T-helper 2 cell treated with Interferon-gamma antibody and Interleukin-4, amounts not matched to agents 5 μg/mL and 100 μg/mL, for 36 hours (primary cell): ENCODE measurements at places on chromosomes 1 and 21.

DNA sequence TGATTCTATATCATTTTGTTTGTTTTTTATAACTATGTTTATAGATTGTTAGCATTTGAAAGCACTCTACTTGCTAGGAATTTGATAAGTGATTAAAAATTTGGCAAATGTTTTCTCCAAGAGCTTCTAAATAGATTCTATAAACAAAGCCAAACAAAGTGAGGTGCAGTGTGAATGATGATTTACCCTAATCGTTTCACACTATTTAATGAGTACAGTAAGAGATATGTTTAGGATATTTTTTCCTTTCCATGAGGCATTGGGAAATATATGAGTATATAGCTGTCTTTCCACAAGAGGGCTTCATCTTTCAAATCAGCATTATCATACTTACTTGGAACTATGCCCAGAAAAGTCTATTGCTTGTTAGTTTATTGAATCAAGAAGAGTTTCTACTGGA, 277.0 kb upstream of the BRINP3 start:
- no peaks in the 10 kb centered on the region for H3K36me3 ChIP-seq
- no peaks in the 10 kb centered on the region for H3K4me1 ChIP-seq
- no peaks in the 10 kb centered on the region for H3K27me3 ChIP-seq
- H3K27ac ChIP-seq, result no peak overlapping the region
- H3K4me3 ChIP-seq, result no peak overlapping the region

GRCh38 chr1:46687093-46687659, 15.5 kb downstream of the TEX38 start:
- peaks cover 64% of the 10 kb centered on the region for H3K36me3 ChIP-seq
- no peak overlapping the region for H3K4me3 ChIP-seq
- no peak for DNase-seq
- H3K27me3 ChIP-seq, result no peaks in the 10 kb centered on the region

DNA sequence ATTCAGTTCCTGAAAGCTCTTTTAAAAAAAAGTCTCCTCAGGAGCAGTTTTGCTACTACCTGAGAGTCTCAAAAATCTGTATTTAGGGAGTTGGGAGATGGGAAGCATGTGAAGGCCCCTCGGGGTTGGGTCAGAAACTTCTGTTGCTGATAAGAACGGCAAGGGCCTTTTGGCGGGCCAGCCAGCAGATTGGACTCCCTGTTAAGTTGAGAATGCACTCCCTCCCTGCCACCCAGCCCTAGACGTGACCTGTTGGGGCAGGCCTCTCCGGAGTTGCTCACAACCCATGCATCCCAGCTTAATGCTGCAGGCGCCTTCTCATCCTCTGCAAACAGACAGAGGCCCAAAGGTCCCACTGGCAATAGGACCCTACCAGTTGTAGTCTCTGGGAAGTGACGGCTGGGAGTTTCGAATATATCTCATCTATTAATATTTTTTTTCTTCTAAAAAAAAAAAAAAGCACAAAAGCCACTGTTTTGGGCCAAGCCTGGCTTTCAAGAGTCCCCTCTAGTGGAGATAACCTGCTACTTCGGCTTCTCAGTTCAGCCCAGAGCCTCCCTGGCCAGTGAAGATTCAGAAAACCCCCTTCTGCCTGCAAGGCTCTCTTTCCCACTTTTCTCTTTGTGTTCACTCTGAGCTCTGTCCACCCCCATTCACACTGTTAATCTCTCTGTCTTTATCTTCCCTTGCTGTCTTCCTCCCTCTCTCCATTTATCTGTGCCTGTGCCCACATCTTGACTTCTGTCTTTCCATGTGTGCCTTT, 5.3 kb downstream of the PLXNA2 start:
- H3K4me1 ChIP-seq, result peaks cover 14% of the 10 kb centered on the region
- H3K27me3 ChIP-seq, result peaks cover 71% of the 10 kb centered on the region
- no peak overlapping the region for H3K27ac ChIP-seq
- DNase-seq, result no peak
- no peak overlapping the region for H3K4me3 ChIP-seq

GRCh38 chr1:11500881-11501280, 21.9 kb downstream of the DISP3 start:
- no peaks in the 10 kb centered on the region for H3K4me1 ChIP-seq
- no peak overlapping the region for H3K4me3 ChIP-seq
- no peaks in the 10 kb centered on the region for H3K36me3 ChIP-seq
- DNase-seq, result no peak
- no peaks in the 10 kb centered on the region for H3K27me3 ChIP-seq

- peak overlapping the region; percentile 53 for H3K4me3 ChIP-seq
- no peaks in the 10 kb centered on the region for H3K27me3 ChIP-seq
- H3K36me3 ChIP-seq, result no peaks in the 10 kb centered on the region
- DNase-seq, result peak; percentile 86
- peaks cover 70% of the 10 kb centered on the region for H3K4me1 ChIP-seq
Observed at GRCh38 chr1:31957701-31958674, 19.8 kb upstream of the PTP4A2 start.

DNA sequence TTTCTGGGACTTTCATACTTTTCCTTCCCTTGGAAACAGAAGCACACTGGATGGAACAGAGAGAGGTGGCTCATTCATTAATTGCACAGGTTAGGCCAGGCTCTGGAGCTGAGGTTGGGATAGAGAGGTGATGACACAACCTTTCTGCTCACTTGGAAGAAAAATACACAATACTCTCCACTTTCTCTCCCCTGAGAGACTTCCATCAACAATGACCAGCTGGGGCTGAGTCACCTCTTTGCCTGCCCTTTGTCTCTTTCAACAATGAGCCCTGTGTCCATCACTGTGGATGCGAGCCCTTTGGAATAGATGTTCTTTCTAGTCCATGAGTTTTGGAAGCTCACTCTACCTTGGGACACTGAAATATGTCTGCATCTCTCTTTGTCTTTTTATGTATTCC, 43.1 kb downstream of the ATP2B4 start:
- no peak overlapping the region for H3K27ac ChIP-seq
- H3K4me1 ChIP-seq, result peaks cover 55% of the 10 kb centered on the region
- H3K27me3 ChIP-seq, result no peaks in the 10 kb centered on the region
- H3K36me3 ChIP-seq, result peaks cover 43% of the 10 kb centered on the region
- H3K4me3 ChIP-seq, result no peak overlapping the region

GRCh38 chr1:154765970-154766369, 104.1 kb downstream of the KCNN3 start:
- no peak for DNase-seq
- peaks cover 25% of the 10 kb centered on the region for H3K27me3 ChIP-seq
- H3K36me3 ChIP-seq, result no peaks in the 10 kb centered on the region
- no peak overlapping the region for H3K27ac ChIP-seq

GRCh38 chr1:175563236-175563895, 180.0 kb downstream of the TNR start:
- H3K27ac ChIP-seq, result no peak overlapping the region
- no peak overlapping the region for H3K4me3 ChIP-seq
- DNase-seq, result no peak
- no peaks in the 10 kb centered on the region for H3K4me1 ChIP-seq

DNA sequence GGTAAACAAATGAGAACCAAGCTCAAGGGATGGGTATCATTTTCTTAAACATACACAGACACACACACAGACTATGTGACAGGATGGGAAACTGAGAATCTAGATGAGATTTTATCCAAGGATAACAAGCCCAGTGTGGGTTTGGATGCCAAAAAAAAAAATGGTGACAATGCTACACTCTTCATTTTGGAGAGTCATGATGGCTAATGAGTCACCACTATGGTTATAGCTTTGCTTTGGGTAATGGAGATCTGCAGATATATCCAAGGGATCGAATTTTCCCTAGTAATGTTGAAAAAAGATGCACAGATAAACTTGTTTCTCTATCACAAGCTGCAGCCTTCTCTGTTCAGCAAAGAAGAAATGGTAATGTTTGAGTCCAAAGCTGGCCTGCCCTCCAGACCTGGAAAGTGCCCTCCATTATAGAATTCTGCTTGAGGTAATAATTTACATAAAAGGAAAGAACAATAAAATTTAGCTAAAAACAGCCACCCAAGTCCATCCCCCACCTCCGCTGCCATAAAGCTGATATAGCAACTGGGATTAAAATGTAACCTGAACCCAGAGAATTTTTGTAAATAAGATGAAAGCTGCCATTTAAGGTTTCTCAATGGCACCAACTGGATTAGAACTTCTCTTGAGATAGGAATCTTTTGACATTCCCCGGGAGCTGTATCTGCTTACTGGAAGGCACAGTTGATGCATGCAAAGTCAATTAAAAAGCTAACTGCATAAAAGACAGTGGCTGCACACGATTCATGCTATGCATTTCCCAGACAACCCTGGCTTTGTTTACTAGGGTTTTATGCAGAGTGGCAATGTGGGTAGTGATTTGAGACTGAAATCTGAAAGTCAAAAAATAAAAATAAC, 395.2 kb upstream of the LYPLAL1 start:
- no peak for DNase-seq
- no peaks in the 10 kb centered on the region for H3K36me3 ChIP-seq
- H3K27ac ChIP-seq, result no peak overlapping the region
- no peaks in the 10 kb centered on the region for H3K27me3 ChIP-seq
- no peak overlapping the region for H3K4me3 ChIP-seq
- H3K4me1 ChIP-seq, result no peaks in the 10 kb centered on the region

- no peak overlapping the region for H3K27ac ChIP-seq
- no peak for DNase-seq
- peaks cover 18% of the 10 kb centered on the region for H3K4me1 ChIP-seq
- peaks cover 5% of the 10 kb centered on the region for H3K36me3 ChIP-seq
Observed at GRCh38 chr1:97904534-97904933, 16.3 kb downstream of the DPYD start.

- peak overlapping the region; percentile 84 for H3K4me3 ChIP-seq
- peak overlapping the region; percentile 91 for H3K27ac ChIP-seq
Observed at GRCh38 chr1:198657550-198658064, 18.8 kb downstream of the PTPRC start.

- no peaks in the 10 kb centered on the region for H3K27me3 ChIP-seq
- H3K4me3 ChIP-seq, result no peak overlapping the region
- no peaks in the 10 kb centered on the region for H3K4me1 ChIP-seq
- H3K27ac ChIP-seq, result no peak overlapping the region
- no peak for DNase-seq
Observed at GRCh38 chr1:175900171-175900570, 156.8 kb upstream of the TNR start.

DNA sequence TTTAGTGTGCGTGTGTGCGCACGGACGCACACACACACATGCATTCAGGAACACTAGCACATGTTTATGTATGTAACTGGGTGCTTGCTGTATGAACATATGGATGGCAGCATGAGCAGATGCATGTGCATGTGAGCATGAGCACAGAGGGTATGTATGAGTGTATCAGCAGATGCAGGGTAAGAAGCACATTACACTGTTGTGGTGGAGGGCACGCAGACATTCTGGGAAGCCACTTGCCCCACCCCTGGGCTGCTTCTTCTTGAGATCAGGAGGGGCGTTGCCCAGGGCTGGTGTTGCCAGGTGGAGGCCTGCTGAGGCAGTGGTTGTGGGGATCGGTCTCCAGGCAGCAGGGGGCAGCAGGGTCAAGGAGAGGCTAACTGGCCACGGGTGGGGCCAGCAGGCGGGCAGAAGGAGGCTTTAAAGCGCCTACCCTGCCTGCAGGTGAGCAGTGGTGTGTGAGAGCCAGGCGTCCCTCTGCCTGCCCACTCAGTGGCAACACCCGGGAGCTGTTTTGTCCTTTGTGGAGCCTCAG, 3.9 kb upstream of the P3R3URF start:
- H3K27ac ChIP-seq, result no peak overlapping the region
- no peaks in the 10 kb centered on the region for H3K27me3 ChIP-seq
- no peak for DNase-seq
- H3K36me3 ChIP-seq, result no peaks in the 10 kb centered on the region

- peaks cover 27% of the 10 kb centered on the region for H3K4me1 ChIP-seq
- H3K27me3 ChIP-seq, result no peaks in the 10 kb centered on the region
- H3K36me3 ChIP-seq, result peaks cover 9% of the 10 kb centered on the region
- DNase-seq, result no peak
- no peak overlapping the region for H3K4me3 ChIP-seq
- H3K27ac ChIP-seq, result no peak overlapping the region
Observed at GRCh38 chr1:18920931-18921330, 18.6 kb upstream of the ALDH4A1 start.

DNA sequence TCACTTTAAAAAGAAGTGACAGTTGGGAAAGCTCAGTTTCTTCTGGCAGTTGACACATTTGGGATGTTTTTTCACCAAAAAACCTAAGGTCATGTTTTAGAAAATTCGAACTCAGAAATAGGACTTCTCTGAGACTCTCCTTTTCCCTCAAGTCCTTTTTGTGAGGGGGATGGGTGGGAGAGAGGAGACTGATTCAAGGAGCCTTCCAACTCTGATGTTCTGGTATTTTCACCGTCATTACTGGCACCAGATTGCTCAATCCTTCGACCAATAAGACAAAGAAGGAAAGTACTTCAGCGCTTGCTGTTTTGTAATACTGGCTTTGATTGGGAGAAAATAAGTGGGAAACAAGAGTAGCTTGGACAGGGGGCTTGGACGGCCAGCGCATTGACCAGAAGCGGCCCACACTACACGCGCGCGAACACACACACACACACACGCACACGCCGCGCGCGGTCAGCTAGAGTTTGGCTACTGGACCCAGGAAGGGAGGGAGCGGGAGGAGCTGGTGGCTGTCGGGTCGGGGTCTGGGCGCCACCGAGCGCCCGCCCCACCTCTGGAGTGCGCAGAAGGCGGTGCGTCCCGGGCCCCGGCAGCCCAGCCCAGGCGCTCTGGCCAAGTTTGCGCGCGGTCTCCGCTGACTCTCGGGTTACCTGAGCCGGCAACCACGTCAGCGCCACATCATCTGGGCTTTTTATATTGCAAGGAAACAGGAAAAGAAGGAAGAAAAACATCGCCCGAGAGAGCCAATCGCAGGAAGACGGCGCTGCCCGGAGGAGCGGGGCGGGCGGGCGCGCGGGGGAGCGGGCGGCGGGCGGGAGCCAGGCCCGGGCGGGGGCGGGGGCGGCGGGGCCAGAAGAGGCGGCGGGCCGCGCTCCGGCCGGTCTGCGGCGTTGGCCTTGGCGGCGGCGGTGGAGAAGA, at the start of gene KCNK1:
TSS of gene KCNK1 (plus strand) at position 855 of the 921 bp plus-strand sequence. CDS start at position 921, 66 bp downstream.
- peaks cover 22% of the 10 kb centered on the region for H3K4me1 ChIP-seq
- peak within 1 kb of the TSS; percentile 84 for H3K27ac ChIP-seq
- no peak for DNase-seq
- H3K4me3 ChIP-seq, result peak within 1 kb of the TSS; percentile 86
- peaks cover 12% of the 10 kb centered on the region for H3K36me3 ChIP-seq
- H3K27me3 ChIP-seq, result peaks cover 66% of the 10 kb centered on the region
